Natural killer cell treated with Interleukin-12 subunit alpha and Interleukin-12 subunit beta and Interleukin-15 and Interleukin-18, amount 100 ng/mL, for 72 hours (primary cell): ENCODE measurements at places on chromosomes 13 and 19. TPM values are rescaled to one million over a fixed set of nuclear protein-coding genes. Genes with fewer than 3 reads are reported as not detected.

The DDX49 gene
- total RNA-seq, result 72.7 TPM

The NLRP5 gene
- not detected for total RNA-seq

The FLT1 gene
- total RNA-seq, result 1.6 TPM

The TARM1 gene
- total RNA-seq, result not detected

The GZMM gene
- total RNA-seq, result 49.7 TPM

- DNase-seq, result no peak
Measured at GRCh38 chr13:92838786-92839185, 387.8 kb upstream of the GPC6 start.

GRCh38 chr13:91247768-91248167, 99.7 kb upstream of the MIR17HG start:
- DNase-seq, result no peak

GRCh38 chr19:46728693-46729339, 11.9 kb upstream of the PRKD2 start:
- peak; percentile 78 for DNase-seq

GRCh38 chr13:70408865-70409264, 300.6 kb upstream of the KLHL1 start:
- DNase-seq, result no peak

DNA sequence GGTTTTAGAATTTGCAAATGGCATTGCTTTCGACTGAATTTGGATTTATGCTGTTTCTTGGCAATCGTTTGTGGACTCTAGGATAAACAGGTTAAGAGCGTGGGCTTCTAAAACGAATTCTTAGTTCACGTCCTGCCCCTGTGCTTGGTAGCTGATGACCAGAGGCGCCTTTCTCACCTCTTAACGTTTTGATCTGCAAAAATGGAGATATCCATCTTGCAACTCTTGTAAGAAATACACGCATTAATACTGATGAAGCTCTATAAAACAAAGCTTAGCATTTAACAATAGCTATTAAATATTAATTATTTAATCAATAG, 580 bp upstream of the KATNAL1 start:
- no peak for DNase-seq

DNA sequence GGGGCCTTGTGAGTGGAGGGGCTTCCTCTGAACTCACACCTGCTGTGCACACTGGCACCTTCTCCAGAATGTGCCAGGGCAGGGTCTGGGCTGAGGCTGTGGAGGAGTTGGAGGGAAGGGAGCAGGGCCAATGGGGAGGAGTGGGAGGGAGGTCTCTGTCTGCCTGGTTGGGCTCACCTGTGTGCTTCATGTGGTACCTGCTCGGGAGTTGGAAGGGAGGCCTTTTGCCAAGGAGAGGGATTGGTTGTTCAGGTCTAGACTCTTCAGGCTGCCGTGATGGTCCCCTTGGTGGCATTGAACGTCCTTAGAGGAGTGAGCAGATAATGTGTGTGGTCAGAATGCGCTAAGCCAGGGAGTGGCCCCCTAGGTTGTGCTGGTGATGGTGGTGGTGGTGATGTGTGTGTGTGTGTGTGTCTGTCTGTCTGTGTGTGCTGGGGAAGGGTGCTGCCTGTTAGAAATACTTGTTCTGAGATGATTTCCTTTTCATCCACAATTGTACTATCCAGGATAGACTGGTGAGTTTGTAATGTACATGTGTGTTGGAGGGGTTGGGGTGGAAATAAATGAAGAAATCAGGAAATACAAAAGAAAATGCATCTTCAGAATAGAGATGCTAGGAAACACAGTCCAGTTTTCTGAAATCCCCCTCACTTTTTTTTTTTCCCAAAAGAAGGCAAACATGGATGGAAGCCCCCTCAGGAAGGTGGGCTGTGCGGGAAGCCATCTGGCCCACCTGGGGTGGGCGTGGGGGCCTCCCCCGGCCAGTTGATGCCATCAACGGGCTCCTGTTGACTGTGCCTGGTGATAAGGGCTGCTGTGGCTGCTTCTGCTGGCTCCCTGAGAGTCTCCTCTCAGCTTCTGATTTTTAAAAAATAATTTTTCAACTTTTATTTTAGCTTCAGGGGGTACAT, 140.5 kb upstream of the ZNF536 start:
- DNase-seq, result no peak

- DNase-seq, result peak; percentile 37
Measured at GRCh38 chr13:110129539-110130186, 177.3 kb downstream of the COL4A1 start.

GRCh38 chr13:99294958-99295357, 12.2 kb downstream of the GPR183 start:
- no peak for DNase-seq

- DNase-seq, result no peak
Measured at GRCh38 chr19:40927567-40927966, 45.5 kb upstream of the CYP2A7 start.

DNA sequence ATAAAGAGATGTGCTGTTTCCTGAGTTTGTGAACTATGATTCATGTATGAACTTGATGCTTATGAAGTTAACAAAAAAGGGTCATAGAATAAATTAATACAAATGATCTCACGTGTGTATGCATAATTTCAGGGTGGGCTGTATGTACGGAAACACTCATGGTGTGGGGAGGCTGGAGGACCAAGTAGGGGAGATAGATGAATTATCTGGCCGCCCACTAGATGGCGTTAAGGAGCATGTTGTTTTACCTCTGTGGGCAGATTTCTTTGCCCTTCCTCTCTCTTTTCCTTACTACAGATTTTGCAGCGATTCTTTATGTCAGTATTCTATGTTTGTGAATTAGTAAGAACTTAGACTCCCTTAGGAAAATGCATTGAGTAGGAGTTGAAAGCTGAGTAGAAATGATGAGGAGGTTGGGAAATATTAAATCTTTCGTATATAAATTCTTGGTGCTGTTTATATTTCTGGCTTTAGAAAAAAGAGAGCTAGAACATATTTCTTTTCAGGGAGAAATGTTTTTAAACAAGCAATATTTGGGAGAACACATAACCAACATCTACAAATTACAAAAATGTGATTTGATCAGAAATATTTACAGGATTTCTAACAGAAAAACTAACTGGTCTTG, 47.4 kb upstream of the TMTC4 start:
- DNase-seq, result no peak

GRCh38 chr19:18282021-18282787, 782 bp upstream of the JUND start:
- no peak for DNase-seq

- no peak for DNase-seq
Measured at GRCh38 chr19:10144361-10144760, 24.7 kb upstream of the EIF3G start.

GRCh38 chr19:52658595-52658994, 20.4 kb upstream of the ZNF83 start:
- DNase-seq, result no peak

DNA sequence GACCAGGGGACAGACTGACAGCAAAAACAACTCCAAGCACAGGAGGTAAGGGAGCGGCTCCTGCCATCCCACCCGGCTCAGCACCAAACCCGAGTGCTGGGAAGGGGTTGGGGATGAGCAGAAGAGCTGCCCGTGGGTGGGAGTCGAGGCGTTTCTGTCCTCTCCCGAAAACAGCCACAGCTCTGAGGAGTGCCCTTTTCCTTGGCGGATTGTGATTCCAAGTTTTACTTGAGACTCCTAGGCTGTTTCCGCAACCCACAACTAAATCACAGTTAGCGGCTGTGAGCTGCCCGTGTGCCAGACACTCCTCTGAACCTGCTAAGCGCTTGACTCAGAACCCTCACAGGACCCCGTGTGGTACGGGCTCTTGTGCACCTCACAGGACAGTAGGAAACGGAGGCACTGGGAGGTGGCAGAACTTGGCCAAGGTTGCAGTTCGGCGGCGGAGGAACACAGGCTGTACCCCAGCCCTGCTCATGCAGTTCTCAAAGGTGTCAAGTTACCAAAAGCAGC, 21.4 kb downstream of the CFAP97D2 start:
- no peak for DNase-seq

DNA sequence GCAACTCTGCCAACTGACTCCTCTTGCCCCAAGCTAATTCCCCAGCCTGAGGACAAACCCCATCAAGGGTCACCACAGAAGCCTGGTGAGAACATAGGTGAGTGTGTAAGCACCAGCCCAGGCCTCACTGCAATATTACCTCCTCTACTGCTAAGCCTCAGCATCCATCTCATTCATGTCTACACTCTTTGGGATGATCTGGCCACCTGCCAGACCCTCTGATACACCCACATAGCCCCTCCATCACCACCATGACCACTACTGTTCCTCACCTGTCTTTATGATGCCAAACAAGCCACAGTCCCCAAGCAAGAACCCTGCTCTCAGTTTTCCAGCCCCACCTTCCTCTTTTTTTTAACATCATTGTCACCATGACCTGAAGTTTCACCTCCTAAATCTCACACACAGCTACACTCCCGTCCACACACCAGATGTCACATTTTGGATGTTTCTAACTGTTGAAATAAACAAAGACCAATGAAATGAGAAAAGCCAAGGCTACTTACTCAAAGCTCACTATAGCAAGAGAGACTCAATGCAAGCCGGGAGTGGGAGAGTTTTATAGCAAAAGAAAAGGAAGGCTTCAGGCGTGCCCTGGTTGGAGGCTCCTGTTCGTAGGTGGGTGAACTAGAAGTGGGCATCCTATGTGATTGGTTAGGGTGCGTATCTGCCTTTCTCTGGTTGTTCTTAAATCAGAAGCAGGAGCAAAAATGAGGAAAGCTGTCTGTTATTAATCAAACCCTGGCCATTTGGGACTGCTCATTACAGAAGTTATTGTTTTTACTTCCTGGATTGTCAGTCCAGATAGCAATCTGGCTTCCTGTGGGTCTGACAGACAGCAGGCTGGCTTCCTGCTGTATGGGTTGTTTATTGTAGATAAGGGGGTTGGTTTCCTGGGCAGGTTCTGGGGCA, 2.0 kb downstream of the ZNF792 start:
- no peak for DNase-seq

DNA sequence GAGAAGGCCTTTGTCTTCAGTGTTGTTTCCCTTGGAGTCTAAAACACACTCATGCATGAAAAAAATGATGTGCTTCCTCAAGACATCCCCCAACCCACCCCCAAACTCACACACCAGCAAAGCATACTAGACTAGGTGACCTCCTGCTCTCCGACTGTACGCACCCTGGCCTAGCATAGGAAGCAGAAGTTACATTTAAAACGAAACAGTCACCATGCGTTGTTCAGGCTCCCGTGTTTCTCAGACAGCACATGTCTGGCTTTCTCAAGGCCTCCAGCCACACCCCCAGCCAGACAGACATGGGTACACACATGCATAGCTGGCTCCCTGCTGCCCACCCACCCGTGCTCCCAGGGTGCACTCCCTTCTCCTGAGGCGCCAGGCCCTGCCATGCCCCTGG, 28.7 kb upstream of the C1QTNF9 start:
- no peak for DNase-seq

DNA sequence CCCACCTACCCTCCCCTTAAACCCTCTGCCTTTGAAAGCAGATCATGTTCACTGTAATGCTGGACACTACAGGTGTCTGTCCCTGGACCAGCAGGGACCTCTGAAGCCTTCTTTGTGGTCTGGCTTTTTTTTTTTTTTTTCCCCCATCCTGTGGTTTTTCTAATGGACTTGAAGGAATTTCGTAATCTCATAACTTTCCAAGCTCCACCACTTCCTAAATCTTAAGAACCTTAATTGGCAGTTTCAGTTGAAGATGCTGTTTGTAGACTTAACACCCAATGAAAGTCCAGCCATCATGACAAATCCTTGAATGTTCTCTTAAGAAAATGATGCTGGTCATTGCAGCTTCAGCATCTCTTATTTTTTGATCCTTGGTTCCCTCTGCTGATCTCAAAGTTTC, 45.0 kb upstream of the LRCH1 start:
- no peak for DNase-seq

GRCh38 chr13:29849071-29849631, 1.3 kb downstream of the UBL3 start:
- DNase-seq, result no peak

DNA sequence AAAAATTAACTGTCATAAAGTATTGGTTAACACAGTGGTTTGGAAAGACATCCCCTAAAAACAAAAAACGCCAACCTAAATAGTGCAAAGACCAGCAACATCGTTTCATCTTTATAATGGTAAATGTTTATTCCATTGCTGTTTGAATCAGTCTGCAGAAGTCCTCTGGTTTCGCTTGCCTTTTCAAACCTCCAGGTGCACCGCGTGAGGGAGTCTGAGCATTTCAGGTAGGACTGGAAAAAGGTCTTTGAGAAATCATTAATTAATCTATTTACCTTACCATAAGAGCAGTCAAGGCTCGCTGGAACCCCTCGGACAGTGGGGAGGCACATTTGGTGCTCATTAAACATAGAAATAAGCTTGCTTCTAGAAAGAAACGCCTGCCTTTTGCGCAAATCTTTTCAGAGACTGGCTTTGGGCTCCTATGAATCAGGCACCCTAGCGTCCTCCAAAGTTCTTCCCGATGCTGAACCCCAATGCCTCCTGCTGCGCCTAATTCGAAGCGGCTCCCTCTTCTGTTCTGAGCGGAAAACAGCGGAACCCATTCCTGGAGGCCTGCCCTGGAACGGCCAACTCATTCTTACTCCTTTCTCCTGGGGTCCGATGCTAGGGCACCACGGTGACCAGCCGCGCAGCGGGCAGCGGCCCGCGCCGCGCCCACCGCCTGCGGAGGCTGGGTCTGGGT, 951 bp upstream of the MTUS2 start:
- DNase-seq, result no peak
